ENCODE measurements at places on chromosomes 2 and 18. TPM values are rescaled to one million over a fixed set of nuclear protein-coding genes. Genes with fewer than 3 reads are reported as not detected.

The MC5R gene
- not detected for polyA plus RNA-seq

The ACMSD gene
- polyA plus RNA-seq, result not detected

The PTPRN gene
- 82.1 TPM for polyA plus RNA-seq

The SERPINB3 gene
- not detected for polyA plus RNA-seq

The SCYGR4 gene
- not detected for polyA plus RNA-seq

The LOXHD1 gene
- polyA plus RNA-seq, result not detected

The UPP2 gene
- polyA plus RNA-seq, result 0.16 TPM

The CRYBA2 gene
- polyA plus RNA-seq, result not detected

The REG3G gene
- not detected for polyA plus RNA-seq

The PROC gene
- polyA plus RNA-seq, result 0.33 TPM

The NEDD4L gene
- polyA plus RNA-seq, result 103 TPM

The SRD5A2 gene
- polyA plus RNA-seq, result 0.11 TPM

The OTX1 gene
- polyA plus RNA-seq, result not detected

The KLHL41 gene
- polyA plus RNA-seq, result 2.7 TPM

The MYOM1 gene
- polyA plus RNA-seq, result 1.7 TPM

The CRYGD gene
- not detected for polyA plus RNA-seq

The UXS1 gene
- polyA plus RNA-seq, result 19.1 TPM

The TUBB8B gene
- not detected for polyA plus RNA-seq

The STON1 gene
- 2.2 TPM for polyA plus RNA-seq

The C2orf66 gene
- 1.4 TPM for polyA plus RNA-seq

The GPN1 gene
- polyA plus RNA-seq, result 48.2 TPM

The NGEF gene
- 5.2 TPM for polyA plus RNA-seq

The TFCP2L1 gene
- 0.04 TPM for polyA plus RNA-seq

The EPB41L3 gene
- 19.6 TPM for polyA plus RNA-seq

The MDH1B gene
- 17.8 TPM for polyA plus RNA-seq

The DNAH6 gene
- polyA plus RNA-seq, result 2.5 TPM

The AQP12A gene
- polyA plus RNA-seq, result not detected

The SMARCAL1 gene
- 14.7 TPM for polyA plus RNA-seq

The MPPE1 gene
- 48.3 TPM for polyA plus RNA-seq

The PLB1 gene
- polyA plus RNA-seq, result 3.4 TPM

The SERPINB2 gene
- polyA plus RNA-seq, result not detected

The PXDN gene
- 200 TPM for polyA plus RNA-seq

The TXNL1 gene
- polyA plus RNA-seq, result 84.7 TPM

The FEV gene
- not detected for polyA plus RNA-seq

The STPG4 gene
- not detected for polyA plus RNA-seq

The ANKRD36B gene
- polyA plus RNA-seq, result 63.5 TPM

The UNC80 gene
- 10.4 TPM for polyA plus RNA-seq

The PLEKHA3 gene
- polyA plus RNA-seq, result 16.8 TPM

The RNF152 gene
- 22.9 TPM for polyA plus RNA-seq

The HTR2B gene
- polyA plus RNA-seq, result not detected

The CD207 gene
- polyA plus RNA-seq, result not detected

The STK11IP gene
- 55.0 TPM for polyA plus RNA-seq

The EMILIN2 gene
- 0.12 TPM for polyA plus RNA-seq

The CYP26B1 gene
- 0.56 TPM for polyA plus RNA-seq

The ARHGEF4 gene
- polyA plus RNA-seq, result 45.9 TPM

The SLC4A5 gene
- polyA plus RNA-seq, result 3.2 TPM

The AKAIN1 gene
- polyA plus RNA-seq, result not detected

The CHRNG gene
- not detected for polyA plus RNA-seq

The LONRF2 gene
- polyA plus RNA-seq, result 20.9 TPM

The GALNT5 gene
- polyA plus RNA-seq, result not detected

The ATG16L1 gene
- polyA plus RNA-seq, result 67.6 TPM

The IRS1 gene
- 7.4 TPM for polyA plus RNA-seq

The LRRC30 gene
- polyA plus RNA-seq, result not detected

The GALNT14 gene
- polyA plus RNA-seq, result 15.9 TPM

Measured in neural cell (in vitro differentiated cells).